ENCODE measurements at places on chromosomes 2 and 18. TPM values are rescaled to one million over a fixed set of nuclear protein-coding genes. Genes with fewer than 3 reads are reported as not detected.

GRCh38 chr18:46555213-46555612, 101.8 kb downstream of the LOXHD1 start:
- DNase-seq = no peak
- no peaks in the 10 kb centered on the region for H3K27me3 ChIP-seq
- no peaks in the 10 kb centered on the region for H3K36me3 ChIP-seq
- no peak overlapping the region for H3K4me3 ChIP-seq
- H3K4me1 ChIP-seq = no peaks in the 10 kb centered on the region

Gene RAB6C
- not detected for total RNA-seq

Gene RGPD3
- total RNA-seq = 0.39 TPM

Gene MLPH
- total RNA-seq = not detected

GRCh38 chr2:98419544-98419943, 25.1 kb upstream of the INPP4A start:
- no peaks in the 10 kb centered on the region for H3K27me3 ChIP-seq
- no peaks in the 10 kb centered on the region for H3K4me1 ChIP-seq
- H3K27ac ChIP-seq = no peak overlapping the region

DNA sequence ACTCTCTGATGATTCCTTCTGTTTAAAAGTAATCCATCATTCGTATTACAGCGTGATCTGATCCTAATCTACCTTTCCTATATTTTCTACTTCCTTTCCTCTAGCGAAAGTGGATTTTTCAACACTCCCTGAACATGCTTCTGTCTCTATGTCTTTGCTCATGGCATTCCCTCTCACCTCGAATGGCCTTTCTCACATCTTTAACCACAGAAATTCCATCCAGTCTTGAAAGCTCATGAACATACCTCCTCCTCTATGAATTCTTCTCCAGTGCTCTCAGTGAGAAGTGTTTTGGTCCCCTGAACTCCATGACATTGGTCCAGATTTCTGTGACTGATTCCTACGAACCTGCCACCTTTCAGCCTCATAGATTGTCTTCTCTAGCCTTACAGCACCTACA, 323.2 kb downstream of the RAD51AP2 start:
- no peaks in the 10 kb centered on the region for H3K36me3 ChIP-seq
- no peak overlapping the region for H3K27ac ChIP-seq

Gene IL18R1
- total RNA-seq = not detected

DNA sequence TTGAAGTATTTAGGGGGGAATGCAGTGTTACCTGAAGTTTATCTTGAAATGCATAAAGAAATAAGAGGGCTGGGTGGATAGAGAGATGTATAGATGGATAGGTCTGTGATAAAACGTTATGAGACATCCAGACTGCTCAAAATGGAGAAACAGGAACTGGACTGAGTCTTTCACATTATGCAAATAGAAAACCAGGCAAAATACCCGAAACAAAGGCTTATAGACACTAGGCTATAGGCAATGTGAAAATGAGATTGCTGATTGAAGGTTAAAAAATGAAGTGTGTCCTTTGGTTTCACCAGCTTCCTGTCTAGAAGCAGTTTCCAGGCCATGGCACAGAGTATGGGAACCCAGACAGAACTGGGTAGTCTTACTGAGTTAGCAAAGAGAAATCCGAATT, 24.9 kb upstream of the SLC3A1 start:
- H3K27ac ChIP-seq = no peak overlapping the region
- no peaks in the 10 kb centered on the region for H3K27me3 ChIP-seq
- no peaks in the 10 kb centered on the region for H3K4me1 ChIP-seq
- H3K4me3 ChIP-seq = no peak overlapping the region
- H3K36me3 ChIP-seq = no peaks in the 10 kb centered on the region
- DNase-seq = no peak

Gene POMC
- total RNA-seq = not detected

Gene NEB
- 0.03 TPM for total RNA-seq

DNA sequence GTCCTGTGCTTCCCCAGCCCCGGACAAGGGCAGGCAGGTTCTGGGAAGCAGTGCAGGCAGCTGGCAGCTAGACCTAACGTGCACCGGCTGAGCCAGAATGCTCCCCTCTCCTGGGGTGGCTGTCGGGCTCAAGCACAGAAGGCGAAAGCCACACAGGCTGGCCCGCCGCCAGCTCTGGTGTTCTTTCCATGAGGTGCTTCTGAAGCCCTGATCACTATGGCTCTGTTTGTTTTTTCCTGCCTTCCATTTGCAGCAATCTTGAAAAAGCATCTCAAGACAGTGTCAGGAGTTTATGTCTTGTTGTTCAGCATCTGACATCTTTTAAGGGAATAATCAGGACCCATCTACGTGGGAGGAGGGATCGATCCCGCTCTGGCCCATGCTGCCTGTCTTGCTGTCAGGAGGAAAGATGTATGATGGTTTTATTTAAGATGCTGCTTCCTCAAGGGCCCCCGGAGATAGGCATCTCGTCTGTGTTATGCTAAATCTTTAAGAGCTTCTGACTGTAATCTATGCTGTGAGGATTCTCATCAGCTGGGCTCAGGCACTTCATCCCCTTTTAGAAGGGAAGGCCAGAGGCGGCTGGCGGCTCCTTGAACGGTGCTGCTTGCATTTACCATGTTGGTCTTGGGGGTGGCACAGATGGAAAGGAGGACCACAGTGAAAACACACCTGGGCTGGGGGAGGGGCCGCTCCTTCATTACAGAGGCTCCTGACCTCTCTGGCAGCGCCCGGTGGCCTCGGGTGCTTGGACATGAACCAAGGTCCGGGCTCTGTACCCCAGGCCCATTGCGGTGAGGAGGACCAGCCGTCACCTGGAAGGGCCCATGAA, 118.5 kb upstream of the HDAC4 start:
- H3K4me3 ChIP-seq = no peak overlapping the region
- no peaks in the 10 kb centered on the region for H3K4me1 ChIP-seq
- H3K36me3 ChIP-seq = no peaks in the 10 kb centered on the region
- H3K27me3 ChIP-seq = peaks cover 24% of the 10 kb centered on the region
- DNase-seq = no peak

DNA sequence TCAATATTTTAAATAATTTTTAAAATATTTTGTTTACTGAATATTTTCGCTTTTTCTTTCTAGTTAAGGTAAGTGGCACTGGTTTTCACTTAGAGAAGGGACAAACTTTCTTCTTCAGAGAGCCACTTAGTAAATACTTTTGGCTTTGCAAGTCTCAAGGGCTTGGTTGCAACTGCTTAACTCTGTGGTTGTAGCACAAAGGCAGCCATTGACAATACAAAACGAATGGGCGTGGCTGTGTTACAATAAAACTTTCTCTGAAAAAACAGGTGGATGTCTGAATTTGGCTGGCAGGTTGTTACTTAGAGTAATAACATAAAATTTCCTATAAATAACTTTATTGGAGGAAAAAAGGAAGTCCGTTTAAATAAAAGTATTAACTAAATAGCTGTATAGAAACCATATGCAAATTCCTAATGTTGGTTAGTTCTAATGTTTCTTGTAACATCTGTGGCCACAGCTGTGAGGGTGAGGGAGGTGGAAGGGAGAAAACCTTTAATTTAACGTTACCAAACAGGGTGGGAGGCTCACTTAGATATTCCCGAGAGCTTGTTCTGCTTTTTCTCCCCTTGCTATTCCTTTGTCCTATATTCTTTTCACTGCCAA, 62.4 kb upstream of the TNP1 start:
- H3K4me3 ChIP-seq = no peak overlapping the region
- DNase-seq = no peak
- no peaks in the 10 kb centered on the region for H3K4me1 ChIP-seq
- no peak overlapping the region for H3K27ac ChIP-seq
- H3K27me3 ChIP-seq = peaks cover 2% of the 10 kb centered on the region
- no peaks in the 10 kb centered on the region for H3K36me3 ChIP-seq

- no peak for DNase-seq
- H3K27ac ChIP-seq = no peak overlapping the region
- 0 out of 2 replicates have a peak, but pooled peaks cover 9% of the 10 kb centered on the region for H3K27me3 ChIP-seq
- peaks cover 4% of the 10 kb centered on the region for H3K4me1 ChIP-seq
These were observed 142.6 kb downstream of the MEIS1 start for GRCh38 chr2:66577321-66578053.

DNA sequence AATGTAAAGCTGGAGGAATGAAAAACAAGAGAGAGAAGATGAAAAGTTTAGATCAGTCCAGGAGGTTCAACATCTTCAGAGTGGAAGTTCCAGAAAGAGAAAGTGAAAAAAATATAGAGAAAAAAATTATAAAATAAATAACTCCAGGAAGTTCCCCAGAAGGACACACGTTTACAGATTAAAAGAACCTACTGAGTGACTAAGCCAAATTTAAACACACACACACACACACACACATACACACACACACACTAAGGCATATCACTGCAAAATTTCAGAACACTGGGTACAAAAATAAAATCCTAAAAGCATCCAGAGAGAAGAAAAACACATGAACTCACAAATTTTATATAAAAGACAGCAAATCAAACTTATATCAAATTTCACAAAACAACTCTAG, 85.9 kb upstream of the PMAIP1 start:
- no peak for DNase-seq
- H3K36me3 ChIP-seq = no peaks in the 10 kb centered on the region
- H3K27me3 ChIP-seq = no peaks in the 10 kb centered on the region
- H3K4me1 ChIP-seq = peaks cover 24% of the 10 kb centered on the region
- peak overlapping the region; percentile 89 for H3K27ac ChIP-seq

DNA sequence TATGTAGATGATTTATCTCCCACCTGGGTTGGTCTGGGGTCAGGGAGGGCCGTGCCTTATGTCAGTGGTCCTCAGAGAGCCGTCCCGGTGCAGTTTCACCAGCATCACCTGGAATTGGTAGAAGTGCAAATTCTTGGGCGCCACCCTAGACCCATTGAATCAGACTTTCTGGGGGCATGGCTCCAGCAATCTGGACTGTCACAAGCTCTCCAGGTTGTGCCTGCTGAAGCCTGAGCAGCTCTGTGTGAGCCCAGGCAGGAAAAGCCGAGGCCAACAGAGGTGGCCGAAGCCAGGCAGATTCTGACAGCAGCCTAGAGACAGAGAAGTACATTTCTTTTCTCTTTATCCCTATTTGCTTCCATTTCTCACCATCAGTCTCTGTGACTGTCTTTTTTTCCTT, 98.4 kb upstream of the SEC11C start:
- H3K27ac ChIP-seq = no peak overlapping the region
- H3K36me3 ChIP-seq = no peaks in the 10 kb centered on the region
- DNase-seq = no peak
- H3K4me1 ChIP-seq = peaks cover 9% of the 10 kb centered on the region
- no peak overlapping the region for H3K4me3 ChIP-seq

Gene SDC1
- 117 TPM for total RNA-seq

Gene SERPINB3
- not detected for total RNA-seq

Gene XPO1
- 179 TPM for total RNA-seq

Gene CTAGE1
- total RNA-seq = 0.11 TPM

DNA sequence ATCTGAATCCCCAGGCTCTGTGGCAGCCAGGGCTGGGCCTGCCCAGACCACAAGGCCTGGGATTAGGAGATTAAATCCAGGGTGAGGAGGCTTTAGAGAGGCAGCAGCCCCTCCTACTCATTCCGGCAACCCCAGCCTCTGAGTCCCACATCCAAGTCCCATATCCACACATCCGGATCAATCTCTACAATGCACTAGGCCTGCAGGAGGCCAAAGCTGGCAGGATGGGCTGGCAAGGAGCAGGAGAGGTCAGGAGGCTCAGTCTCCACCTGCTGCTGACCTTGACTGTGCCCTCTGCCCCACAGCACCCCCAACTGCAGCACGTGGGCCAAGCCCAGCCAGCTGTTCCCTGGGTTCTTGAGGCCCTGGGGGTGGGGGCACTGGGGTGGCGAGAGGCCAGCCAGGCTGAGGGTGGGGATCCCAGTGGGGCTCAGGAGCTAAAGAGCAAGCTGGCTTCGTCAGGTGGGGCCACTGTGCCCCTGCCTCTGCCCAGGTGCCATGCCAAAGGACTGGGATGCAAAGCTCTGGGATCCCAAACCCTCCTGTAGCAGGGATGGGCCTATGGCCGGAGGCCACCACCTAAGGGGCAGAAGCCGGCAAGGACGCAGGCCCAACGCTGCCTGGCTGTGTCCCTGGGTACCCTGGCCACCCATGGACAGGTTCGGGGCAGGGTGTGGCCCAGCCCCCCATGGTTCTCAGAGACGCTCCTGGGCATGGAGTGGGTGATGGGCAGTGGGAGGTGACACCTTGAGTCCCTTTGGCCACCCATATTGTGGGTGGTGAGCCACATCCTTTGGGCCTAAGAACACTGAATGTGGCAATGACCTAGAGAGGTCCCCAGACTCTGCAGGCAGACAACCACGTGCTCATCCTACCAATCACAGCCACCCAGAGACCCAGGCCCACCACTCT, 3.2 kb downstream of the KIF1A start:
- peak; percentile 42 for DNase-seq
- H3K4me1 ChIP-seq = no peaks in the 10 kb centered on the region
- no peak overlapping the region for H3K4me3 ChIP-seq
- H3K27me3 ChIP-seq = peaks cover 29% of the 10 kb centered on the region
- H3K36me3 ChIP-seq = no peaks in the 10 kb centered on the region
- H3K27ac ChIP-seq = no peak overlapping the region

Gene ARHGEF33
- not detected for total RNA-seq

DNA sequence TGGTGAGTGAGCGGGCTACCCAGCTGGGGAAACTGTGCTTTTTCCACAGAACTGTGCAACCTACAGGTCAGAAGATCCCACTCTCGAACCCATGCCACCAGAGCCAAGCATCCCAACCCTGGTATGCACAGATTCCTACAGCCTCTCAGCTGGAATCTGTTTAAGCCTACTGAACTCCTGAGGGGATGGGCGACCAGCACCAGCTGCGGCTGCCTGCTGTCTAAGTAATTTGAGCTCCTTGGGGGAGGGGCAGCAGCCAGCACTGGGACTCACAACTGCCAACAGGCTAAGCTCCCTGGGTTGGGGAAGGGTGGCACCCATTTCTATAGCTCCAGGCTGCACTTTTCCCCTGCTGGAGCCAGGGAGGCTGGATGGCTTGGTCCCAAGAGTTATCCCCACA, 11.8 kb downstream of the CYP27C1 start:
- no peak for DNase-seq
- no peaks in the 10 kb centered on the region for H3K36me3 ChIP-seq
- no peak overlapping the region for H3K27ac ChIP-seq
- no peaks in the 10 kb centered on the region for H3K27me3 ChIP-seq

- H3K27ac ChIP-seq = no peak overlapping the region
- no peaks in the 10 kb centered on the region for H3K4me1 ChIP-seq
- H3K4me3 ChIP-seq = no peak overlapping the region
These were observed 385.0 kb upstream of the KLHL29 start for GRCh38 chr2:22999951-23000350.

GRCh38 chr2:11187731-11188130, 32.5 kb downstream of the SLC66A3 start:
- no peak overlapping the region for H3K4me3 ChIP-seq
- DNase-seq = no peak
- peak overlapping the region; percentile 40 for H3K27ac ChIP-seq
- H3K4me1 ChIP-seq = peaks cover 12% of the 10 kb centered on the region
- H3K36me3 ChIP-seq = peaks cover 67% of the 10 kb centered on the region

DNA sequence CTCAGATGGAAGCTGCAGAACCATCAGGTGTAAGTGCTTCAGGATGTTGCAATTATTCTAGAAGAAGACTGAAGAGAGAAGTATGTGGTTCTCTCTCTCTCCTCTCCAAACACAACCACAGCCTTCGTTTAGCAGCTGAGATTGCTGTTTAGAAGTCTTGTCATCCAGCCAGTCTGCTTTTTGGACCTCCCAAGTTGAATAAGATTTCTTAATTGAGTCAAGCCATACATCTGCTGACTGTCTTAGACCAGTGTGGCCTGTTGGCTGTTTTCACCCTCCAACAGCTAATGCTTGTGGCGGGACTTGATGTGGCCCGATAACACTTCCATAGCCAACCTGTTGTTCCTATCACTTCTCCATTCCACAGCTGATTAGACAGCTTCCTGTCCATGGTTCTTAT, 91.3 kb upstream of the TMEM17 start:
- 0 out of 2 replicates have a peak overlapping the region, but pooled peaks have one; percentile 51 for H3K27ac ChIP-seq
- no peaks in the 10 kb centered on the region for H3K36me3 ChIP-seq
- H3K4me1 ChIP-seq = peaks cover 26% of the 10 kb centered on the region
- DNase-seq = peak; percentile 67
